ENCODE measurements at places on chromosomes 4 and X. TPM values are rescaled to one million over a fixed set of nuclear protein-coding genes. Genes with fewer than 3 reads are reported as not detected.

The MORC4 gene
- 0.54 TPM for total RNA-seq

The GABRQ gene
- under 0.01 TPM for total RNA-seq

The AREG gene
- 11.6 TPM for total RNA-seq

The TMEM35A gene
- not detected for total RNA-seq
